ENCODE measurements at places on chromosomes 6 and 20.

DNA sequence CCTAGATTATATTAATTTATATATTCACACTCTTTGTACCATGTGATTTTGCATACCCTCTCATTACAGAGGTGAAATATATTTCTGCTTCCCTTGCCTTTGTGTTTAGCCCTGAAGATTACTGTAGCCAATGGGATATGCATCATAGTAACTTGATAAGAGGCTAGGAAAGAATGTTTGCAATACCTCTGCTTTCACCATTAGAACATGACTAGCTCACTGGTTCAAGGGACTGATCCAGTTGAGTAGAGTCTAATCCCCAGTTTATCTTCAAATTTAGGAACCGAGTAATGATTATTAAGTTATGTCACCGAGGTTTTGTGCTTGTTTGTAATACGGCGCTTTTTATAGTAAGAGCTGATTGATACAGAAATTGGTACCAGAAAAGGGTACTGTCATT is 552.6 kb upstream of the GJE1 start:
- no peak for DNase-seq

DNA sequence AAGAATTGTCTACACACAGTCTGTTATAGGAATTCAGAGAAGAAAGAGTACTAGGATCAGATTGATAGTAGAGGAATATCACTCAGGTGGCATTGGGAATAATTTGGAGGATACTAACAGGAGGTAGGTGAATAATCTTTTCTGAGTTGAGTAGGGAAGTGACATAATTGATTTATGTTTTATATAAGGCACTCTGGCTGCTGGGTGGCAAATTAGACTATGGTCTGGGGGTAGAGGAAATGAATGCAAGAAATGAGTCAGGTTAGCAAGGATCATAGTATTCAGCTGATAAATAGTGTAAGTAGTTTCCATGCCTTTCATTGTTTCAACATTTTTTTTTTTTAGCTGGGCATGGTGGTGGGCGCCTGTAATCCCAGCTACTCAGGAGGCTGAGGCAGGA is 113.3 kb downstream of the CDKAL1 start:
- DNase-seq, result peak; percentile 48

- DNase-seq, result no peak
Measured at GRCh38 chr6:33967265-33967767, 163.5 kb upstream of the MLN start.

- DNase-seq, result no peak
Measured at GRCh38 chr20:62453186-62453808, 22.5 kb downstream of the GATA5 start.

DNA sequence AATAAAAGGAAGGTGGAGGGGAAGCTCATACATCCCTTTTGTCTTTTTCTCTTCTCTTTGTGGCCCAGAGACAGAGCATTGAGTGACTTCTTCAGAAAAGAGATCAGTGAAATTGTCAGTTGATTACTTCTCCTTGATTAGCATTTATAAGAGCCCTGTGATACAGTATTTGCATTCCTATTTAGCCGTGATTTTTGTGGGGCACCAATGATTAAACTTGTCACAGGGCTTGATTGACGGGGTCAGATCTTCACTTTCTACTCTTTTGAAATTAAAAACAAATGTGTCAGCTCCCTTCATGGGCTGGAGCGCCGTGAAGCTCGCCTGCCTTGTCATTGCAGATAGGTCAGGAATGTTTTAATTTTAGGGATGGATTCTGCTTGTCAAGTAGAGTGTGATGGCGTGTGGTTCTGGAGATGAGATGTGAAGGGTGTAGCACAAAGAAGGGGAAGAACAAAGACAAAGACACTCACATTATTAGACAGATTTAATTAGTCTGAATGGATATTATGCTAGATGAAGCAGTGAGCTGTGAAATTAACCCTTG is 166.8 kb downstream of the ZNF217 start:
- DNase-seq, result no peak

- DNase-seq, result no peak
Measured at GRCh38 chr6:14986370-14986769, 259.5 kb upstream of the JARID2 start.

DNA sequence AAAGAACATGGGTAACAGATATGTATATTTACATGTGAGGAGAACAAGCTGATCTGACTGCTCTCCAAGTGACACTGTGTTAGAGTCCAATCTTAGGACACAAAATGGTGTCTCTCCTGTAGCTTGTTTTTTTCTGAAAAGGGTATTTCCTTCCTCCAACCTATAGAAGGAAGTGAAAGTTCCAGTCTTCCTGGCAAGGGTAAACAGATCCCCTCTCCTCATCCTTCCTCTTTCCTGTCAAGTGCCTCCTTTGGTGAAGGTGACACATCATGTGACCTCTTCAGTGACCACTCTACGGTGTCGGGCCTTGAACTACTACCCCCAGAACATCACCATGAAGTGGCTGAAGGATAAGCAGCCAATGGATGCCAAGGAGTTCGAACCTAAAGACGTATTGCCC is 5.2 kb downstream of the HFE start:
- DNase-seq, result no peak

DNA sequence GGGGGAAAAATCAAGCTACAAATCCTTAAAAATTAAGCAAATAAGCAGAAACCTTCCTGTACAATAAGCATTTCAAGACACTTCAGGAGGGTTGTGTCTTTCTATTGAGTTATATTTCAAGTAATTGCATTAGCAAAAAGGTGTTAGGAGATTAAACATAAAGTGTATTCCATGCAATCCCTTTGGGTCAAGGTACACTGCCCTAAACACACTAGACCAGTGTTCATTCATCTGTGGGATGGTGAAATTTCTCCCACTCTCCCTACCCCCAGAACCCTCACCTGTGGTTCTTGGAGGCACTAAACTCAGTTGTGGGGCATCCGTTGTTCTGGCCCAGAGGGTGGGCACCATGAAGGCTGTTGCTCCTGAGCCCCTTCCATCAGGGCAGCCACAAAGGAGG is 205.1 kb upstream of the SGK1 start:
- no peak for DNase-seq

GRCh38 chr6:53115741-53116140 is 32.9 kb downstream of the GCM1 start:
- DNase-seq, result no peak

DNA sequence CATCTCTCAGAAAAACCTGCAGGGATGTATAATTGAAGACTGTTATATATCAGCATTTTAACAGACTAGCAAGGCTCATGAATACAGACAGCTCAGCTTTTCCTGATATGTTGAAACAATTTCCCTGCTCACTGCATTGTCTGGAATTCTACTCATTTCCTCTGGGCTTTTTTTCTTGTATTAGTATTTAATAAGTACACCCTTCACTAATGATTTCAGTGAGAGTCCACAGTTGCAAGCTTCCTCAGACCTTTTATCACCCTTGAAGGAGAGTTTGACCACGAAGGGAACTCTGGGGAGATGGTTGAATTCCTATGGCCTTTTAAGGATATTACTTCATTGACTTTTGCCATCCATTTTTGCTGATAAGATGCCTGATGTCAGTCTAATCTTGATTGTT is 248.7 kb downstream of the ADGB start:
- peak; percentile 38 for DNase-seq

DNA sequence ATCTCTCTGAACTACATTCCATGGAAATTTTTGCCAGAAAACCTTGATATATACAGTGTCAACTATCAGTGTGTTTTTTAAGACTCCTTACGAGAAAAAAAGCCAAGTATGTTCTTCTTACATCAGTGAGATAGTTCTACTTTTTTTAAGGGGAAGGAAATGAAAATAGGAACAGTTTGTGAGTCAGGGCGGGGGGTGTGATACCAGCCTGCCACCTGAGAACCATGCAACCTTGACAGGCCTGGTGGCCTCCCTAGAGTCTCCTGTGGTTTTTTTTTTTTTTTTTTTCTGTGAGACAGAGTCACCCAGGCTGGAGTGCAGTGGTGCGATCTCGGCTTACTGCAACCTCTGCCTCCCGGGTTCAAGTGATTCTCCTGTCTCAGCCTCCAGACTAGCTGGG is 96.3 kb upstream of the GCM1 start:
- DNase-seq, result no peak

- DNase-seq, result no peak
Measured at GRCh38 chr20:21102603-21103311, 3.4 kb downstream of the LINC00237 start.

GRCh38 chr6:159110013-159110412 is 59.2 kb upstream of the FNDC1 start:
- DNase-seq, result no peak

GRCh38 chr20:64102647-64103354 is 4.6 kb downstream of the NPBWR2 start:
- DNase-seq, result no peak

GRCh38 chr6:144252259-144252658 is 32.9 kb upstream of the UTRN start:
- no peak for DNase-seq

DNA sequence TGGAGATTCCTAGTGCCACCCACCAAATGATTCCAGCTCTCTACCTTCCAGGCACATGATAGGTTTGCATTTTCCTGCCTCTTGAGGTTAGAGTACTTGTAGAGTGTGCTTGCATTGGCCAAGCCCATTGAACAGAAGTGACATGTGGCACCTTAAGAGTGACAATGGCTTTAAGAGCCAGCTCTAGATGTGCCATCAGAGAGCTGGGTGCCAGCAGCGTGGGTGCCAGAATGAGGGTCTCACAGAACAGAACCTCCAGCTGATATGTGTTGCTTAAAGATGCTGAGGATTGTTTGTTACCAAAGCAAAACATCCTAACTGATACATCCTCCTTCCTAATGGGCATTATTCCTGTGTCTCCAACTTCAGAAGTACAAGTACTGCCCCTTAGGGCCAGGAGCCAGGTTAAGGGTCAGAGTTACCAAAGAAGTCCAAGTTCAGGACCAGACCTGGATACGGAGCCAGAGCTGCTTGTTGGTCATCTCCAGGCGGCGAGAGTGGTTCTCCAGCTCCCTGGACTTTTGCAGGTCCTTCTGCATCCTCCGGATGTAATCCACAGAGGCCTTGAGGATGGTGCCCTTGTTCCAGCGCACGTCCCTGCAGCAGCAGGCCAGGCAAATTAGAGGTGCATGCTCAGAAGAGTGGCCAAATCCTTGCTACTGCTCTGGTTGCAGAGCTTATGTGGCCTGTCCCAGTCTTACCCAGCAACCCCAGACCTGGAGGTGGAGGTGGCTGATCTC is 47.5 kb downstream of the MDFI start:
- DNase-seq, result no peak

GRCh38 chr6:122033564-122034181 is 365.8 kb upstream of the HSF2 start:
- DNase-seq, result peak; percentile 53

DNA sequence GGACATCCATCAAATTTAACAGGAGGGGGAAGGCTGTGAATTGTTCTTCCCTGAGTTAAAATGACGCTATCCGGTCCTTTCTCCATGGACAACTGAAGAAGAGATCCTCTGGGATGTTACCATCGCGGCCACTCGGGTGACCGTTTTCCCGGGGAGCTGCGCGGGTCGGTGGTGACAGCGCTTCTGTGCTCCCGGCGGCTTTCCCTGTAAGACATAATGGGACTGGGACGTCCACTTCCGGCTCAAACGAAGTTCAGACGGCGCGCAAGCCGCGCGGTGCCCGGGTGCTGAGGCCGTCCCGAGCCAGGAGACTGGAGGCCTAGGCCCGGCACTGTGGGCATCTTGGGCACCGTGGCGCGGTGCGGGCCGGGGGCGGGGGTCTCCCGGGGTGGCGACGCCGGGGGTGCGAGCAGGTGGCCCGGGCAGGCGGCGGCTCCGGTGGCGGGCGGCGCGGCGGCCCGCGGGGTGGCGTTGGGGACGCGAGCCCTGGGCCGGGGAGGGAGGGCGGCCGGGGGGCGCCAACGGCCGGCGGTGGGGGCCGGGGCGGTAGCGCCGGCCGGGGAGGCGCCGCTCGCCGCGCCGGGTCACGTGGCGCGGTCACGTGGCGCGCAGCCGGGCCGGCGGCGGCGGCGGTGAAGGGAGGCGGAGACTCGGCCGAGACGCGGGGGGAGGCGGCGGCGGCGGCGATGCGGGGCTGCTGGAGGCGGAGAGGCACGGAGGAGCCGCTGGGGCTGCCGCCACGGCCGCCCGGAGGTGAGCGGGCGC is 63.6 kb downstream of the GTF2H5 start:
- peak; percentile 74 for DNase-seq
